ENCODE measurements at places on chromosomes 2 and 18. TPM values are rescaled to one million over a fixed set of nuclear protein-coding genes. Genes with fewer than 3 reads are reported as not detected.

DNA sequence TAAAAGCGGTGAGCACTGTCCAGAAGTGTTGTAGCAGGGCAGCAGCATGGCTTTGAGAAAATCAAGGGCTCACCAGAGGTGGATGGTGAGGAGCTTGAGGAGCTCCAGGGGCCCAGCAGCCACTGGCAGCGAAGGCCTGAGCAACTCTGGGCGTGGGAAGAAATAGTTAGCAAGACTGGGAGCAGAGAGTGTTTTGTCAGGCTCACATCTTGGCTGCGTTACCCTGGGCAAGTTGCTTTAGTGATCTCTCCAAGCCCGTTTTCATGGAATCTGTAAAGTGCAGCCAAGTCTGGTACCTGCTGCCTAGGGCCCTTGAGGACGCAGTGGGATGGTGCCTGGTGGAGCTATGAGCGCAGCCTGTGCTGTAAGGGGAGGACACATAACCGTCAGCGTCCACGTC, 78.3 kb downstream of the SH3BP4 start:
- no peak for DNase-seq

TSPYL6 gene
- total RNA-seq, result not detected

GRCh38 chr2:68727683-68728375, 6.8 kb upstream of the ARHGAP25 start:
- no peak for DNase-seq

DNA sequence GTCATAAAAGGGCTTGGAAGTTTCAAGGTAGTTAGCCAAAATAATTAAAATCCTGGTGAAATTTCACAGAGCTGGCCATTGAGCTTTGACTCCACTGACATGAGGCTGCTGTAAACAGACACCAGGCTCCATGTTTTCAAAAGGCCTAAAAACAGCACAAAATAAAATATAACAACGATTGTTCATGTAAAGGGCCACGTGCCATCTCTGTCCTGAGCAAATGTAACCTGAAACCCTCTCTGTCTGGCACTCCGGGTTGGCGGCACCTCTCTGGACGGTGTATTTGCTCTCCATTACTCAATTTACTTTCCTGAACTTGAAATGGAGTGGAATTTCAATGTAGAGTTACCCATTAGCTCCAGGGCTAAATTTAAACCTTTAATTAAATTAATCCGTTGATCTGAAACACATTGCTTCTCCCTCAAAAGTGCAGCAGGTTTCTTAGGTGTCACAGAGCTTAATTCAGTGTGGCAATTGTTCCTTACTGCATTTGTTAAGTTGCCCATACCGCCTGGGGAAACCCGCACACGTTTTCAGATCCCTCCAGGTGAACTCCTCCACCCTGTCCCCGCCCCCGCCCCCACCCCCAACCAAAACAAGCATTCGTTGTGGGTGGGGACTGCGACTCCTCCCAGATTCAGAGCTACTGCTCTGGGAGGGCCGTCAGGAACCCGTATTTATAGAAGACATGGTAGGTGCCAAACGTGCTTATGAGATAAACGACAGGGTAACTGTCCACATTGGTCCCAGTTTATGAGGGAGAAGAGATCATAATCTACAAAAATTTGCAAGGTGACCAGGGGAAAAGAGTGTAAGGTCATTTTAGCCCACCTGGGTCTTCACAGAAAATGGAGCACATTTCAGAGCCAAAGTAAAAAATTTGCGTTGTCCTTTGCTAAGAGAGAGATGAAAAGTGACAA, 1.2 kb upstream of the CABLES1 start:
- DNase-seq, result peak; percentile 30

- no peak for DNase-seq
These were observed 13.9 kb upstream of the PAIP2B start for GRCh38 chr2:71240794-71241193.

DNA sequence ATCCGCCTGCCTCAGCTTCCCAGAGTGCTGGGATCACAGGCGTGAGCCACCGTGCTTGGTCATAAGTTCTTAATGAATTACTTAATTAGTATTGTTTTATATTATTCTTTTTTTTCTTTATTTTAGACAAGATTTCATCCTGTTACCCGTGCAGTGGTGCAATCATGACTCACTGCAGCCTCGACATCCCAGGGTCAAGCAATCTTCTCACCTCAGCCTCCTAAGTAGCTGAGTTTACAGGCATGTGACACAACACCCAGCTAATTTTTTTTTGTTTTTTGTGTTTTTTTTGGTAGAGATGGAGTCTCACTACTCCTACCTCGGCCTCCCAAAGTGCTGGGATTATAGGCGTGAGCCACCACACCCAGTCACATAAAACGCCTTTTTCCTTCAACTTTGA, 17.3 kb downstream of the C2orf42 start:
- DNase-seq, result no peak

All from progenitor cell of endocrine pancreas (in vitro differentiated cells).